ENCODE measurements at places on chromosomes 3 and 15.

DNA sequence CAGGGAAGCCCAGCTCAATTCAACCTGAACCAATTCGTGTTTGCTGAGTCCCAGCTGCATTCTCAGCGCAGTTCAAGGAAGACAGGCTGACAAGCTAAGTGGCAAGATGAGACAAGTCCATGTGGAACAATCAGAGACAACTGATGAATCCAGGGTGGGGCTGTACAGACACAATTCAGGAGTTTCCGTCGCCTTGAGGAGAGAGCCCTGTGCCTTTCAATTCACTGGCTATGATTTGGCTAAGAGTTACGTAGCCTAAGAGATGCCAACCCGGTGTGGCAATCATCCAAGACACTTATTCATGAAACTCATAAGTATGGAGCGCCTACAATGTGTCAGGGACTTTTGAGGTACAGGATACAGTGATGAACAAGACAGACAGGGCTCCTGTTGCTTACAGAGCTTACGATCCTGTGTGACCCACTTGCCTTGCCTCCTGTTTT is 15.5 kb upstream of the ZBED2 start:
- peak; percentile 42 for DNase-seq

DNA sequence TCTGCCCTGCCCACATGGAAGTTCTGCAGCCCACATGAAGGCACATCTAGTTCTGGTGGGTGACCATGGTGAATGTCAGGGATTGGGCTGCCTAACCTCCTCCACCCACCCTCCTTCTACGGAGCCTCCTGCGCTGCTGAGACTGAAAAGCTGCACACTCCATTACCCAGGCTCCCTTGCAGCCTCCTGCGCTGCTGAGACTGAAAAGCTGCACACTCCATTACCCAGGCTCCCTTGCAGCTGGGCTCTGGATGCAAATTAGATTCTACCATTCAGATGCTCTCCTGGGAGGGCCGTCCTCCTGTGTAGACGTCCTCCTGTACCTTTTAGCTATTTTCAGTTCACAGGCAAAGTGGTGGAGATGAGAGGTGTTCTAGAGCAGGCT is 32.1 kb downstream of the POMGNT2 start:
- DNase-seq, result no peak

DNA sequence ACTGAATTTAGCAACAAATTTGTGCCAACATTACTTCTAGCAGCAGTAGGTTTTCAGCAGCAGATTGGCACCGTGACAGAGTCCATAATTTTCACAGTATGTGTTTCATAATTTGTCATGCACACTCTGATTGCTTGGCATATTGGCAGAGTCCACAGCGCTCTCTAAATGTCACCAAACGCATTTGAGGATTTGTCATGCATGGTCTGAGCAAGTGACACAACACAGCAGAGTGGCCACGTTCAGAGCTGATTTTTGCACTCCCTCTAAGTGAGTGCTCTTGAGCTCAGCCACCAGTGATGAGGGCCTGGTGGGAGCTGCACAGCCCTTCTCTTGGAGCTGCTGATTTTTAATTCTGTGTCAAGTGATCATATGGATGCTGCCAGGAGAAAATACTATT is 1270.8 kb downstream of the ROBO1 start:
- no peak for DNase-seq

DNA sequence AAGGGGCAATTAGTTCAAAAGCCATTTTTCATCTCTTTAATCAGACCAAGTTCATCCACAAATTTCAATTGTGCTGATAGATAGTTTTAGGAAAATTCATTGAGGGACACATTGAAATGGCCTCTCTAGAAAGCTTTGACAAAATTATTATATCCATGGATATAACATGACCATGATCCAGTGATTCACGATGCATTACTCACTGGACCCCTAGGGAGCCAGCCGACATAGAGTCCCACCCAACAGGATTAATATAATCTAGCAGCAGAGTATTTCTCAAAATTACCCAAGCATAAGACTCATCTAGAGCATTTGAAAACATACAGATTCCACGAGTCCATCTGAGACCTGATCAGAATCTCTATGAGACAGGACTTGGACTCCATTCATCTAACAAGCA is 100.3 kb downstream of the FRMD5 start:
- DNase-seq, result no peak

- DNase-seq, result no peak
These were observed 15.2 kb upstream of the CAMP start for GRCh38 chr3:48208076-48208475.

GRCh38 chr15:67120009-67120838 is 54.8 kb downstream of the SMAD3 start:
- no peak for DNase-seq

GRCh38 chr3:36381311-36381956 is 1.1 kb downstream of the STAC start:
- no peak for DNase-seq

DNA sequence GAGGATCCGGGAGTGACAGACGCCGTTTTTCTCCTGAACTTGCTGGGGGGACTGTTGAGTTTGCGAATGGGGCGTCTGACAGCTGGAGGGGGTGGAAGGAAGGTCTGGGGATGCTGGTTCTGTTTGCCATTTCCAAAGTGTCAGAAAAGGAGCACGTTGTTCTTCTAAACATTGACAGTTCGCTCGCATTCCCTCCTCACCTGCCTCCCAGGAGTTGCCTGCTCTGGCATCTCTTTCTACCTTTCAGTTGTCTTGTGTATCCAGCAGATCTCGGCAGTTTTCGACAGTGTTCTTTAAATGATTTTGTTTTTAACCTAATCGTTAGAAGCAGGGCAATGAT is 829 bp downstream of the SELENOT start:
- DNase-seq, result no peak

DNA sequence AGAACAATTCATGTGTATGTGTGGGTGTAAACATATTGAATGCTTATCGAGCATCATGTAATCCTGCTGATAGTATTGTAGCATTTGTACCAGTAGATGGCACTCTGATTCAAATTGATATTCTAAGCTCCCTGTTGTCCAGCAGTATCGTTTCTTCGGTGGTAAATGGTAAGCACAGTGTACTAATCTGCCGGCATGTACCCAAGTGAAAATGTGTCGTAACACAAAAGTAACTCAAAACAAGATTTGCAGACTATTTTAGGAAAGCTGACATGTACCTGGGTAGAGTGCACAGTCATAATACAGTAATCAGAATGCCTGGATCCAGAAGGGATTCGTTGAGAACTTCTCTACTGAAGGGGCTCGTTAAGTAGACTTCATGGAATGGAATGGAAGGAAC is 31.7 kb upstream of the MNS1 start:
- DNase-seq, result peak; percentile 70

GRCh38 chr15:74788042-74788682 is 6.3 kb downstream of the CSK start:
- no peak for DNase-seq

DNA sequence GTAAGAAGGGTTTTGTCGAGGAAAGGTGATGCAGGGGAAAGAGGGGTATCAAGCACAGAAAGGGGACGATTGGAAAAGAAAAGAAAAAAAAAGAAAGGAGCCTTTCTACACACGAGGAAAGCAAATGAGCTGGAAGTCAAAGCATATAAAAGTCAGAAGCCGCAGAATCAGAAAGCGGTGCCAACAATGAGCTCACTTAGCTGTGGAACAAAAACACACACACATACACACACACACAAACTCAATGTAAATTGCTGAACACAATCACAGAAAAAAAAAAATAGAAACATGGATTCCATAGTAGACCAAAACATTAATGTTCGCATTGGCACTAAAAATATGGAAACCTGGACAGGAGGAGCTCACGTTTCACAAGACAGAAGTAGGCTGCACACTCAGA is 63.4 kb upstream of the FEZF2 start:
- peak; percentile 6 for DNase-seq

DNA sequence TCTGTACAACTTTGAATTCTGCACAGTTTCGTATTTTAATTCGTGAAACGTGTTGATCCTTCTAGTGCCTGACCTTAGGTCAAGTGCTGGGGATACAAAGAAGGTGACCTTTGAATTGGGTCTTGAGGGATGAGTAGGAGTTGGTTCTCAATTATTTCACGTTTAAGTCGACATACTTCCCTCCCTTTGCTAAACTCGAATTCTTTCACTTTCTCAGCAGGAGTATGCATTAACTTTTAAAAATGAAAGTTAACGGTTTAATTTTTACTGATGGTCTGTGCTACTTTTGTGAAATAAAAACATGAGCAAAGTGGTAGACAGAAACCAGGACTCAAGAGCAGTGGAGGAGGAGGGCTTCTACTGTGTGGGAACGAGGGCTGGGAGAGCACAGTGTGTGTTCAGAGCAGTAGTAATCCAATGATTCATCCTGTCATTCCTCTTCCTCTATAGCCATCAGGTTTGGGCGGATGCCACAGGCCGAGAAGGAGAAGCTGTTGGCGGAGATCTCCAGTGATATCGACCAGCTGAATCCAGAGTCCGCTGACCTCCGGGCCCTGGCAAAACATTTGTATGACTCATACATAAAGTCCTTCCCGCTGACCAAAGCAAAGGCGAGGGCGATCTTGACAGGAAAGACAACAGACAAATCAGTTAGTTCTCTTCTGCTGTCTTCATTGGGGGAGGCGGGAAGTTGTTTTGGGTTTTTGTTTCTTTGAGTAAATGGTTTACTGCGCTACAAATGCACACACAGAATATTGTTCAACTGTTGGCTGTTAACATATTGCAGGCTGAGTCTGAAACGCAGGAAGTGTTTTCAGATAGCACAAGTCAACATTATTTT is 78.6 kb upstream of the TSEN2 start:
- peak; percentile 100 for DNase-seq

GRCh38 chr3:154970797-154971196 is 109.3 kb upstream of the MME start:
- DNase-seq, result peak; percentile 42

DNA sequence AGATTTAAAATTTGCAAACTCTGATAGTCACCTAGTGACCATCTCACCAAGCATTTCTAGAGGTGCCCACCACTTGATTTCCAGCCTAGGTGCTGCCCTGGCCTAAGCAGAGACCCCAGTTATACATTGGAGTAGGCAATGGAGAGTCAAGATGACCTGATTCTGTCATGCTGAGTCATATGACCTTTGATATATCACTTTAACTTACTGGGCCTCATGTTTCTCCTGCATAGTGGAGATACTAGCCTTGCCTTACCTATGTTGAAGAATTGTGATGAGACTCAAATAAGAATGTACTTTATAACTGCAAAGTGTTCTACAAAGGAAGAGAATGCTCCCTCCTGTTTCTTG is 75.5 kb upstream of the XCR1 start:
- DNase-seq, result no peak

DNA sequence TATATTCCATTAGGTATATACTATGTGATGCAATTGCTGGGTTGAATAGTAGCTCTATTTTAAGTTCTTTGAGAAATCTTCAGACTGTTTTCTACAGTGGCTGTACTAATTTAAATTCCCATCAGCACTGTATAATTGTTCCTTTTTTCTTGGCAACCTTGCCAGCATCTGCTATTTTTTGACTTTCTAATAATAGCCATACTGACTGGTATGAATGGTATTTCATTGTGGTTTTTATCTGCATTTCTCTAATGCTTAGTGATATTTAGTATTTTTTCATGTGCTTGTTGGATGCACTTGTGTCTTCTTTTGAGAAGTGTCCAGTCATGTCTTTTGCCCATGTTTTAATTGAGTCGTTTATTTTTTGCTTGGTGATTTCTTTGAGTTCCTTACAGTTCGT is 145.1 kb upstream of the PLSCR5 start:
- peak; percentile 24 for DNase-seq

DNA sequence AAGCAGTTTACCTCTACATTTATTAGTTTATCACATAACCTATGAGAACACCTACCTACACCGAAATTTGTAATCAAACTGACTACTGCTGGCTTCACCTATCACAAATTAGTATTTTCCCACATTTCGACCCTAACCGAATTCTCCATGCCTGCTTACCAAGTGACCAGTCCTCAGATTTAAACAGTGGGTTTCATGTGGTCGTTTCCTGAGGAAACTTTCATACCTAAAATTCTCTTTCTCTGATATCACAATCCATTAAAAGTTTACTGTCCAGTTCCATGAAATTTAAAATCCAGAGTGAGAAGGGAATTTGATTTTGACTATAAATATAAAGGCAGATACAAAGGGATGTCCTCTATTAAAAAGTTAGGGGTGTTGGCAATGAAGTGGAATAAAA is 1.9 kb downstream of the PLOD2 start:
- no peak for DNase-seq

DNA sequence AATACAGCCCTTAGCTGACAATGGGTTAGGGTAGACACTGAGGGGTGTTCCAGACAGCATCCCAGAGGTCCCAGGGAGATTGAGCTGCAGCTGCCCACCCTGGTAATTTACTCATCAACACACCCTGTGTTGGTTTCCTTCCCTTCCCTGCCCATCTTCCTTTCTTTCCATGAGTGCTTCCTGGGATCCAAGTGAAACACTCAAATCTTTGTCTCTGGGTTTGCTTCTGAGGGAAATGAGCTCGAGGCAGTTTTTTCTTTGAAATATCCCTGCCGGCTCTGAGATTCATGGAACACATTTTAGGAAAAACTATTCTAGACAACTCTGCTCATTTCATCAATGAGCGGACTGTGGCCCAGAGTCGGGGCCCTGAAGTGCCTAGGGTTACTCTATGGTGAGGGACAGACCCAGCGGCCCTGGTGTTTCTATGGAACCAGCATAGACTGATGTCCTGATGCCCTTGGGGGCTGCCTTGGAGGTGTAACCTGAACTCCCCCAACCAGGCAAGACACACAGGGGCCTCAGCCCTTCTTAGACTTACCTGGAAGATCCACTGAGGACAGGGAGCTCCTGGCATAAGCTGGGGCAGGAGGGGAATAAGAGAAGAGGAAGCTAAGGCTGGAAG is 14.9 kb upstream of the CSRNP1 start:
- DNase-seq, result no peak

DNA sequence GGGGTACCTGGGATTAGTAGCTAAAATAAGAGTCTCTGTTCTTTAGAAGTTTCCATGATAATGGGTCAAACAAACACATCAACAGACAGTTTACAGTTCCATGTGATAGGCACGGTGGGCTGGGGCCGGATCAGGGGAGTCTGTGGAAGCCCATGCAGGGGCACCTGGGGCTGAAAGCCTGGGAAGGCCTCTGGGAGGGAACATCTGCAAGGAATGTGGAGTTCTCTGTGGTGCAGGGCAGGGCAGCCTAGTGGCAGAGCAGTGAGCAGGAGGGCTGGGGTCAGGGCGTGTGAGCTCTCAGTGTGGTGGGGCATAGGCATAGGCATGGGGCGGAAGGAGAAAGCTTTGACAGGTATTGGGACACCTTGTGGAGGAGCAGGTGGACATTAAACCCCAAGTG is 207.7 kb upstream of the TRIM42 start:
- no peak for DNase-seq

DNA sequence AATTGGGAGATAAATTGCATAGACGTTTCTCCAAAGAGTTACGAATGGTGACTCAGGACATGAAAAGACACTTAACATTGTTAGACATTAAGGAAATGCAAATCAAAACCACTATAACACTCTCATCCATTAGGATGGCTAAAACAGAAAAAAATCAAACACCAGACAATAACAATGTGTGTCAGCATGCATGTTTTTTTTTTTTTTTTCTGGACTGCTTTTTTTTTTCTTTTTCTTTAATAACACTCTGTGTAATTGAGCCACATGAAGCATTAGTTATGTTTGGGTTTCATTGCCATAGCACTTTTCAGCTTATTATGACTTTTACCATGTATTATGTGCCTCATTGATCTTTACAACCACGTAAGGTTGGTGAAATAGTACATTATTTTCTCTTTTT is 95.0 kb downstream of the NFKBIZ start:
- no peak for DNase-seq

GRCh38 chr3:168398371-168399025 is 302.8 kb upstream of the GOLIM4 start:
- no peak for DNase-seq

- peak; percentile 15 for DNase-seq
These were observed 172.8 kb downstream of the PLCH1 start for GRCh38 chr3:155572085-155572484.

- DNase-seq, result no peak
These were observed 22.0 kb upstream of the MUC20 start for GRCh38 chr3:195698647-195699387.

All from RPMI7951 (cell line).